ENCODE measurements at places on chromosomes 3 and 15.
A peak's percentile ranks its signal among the peaks of the same experiment; 100 is the strongest.

DNA sequence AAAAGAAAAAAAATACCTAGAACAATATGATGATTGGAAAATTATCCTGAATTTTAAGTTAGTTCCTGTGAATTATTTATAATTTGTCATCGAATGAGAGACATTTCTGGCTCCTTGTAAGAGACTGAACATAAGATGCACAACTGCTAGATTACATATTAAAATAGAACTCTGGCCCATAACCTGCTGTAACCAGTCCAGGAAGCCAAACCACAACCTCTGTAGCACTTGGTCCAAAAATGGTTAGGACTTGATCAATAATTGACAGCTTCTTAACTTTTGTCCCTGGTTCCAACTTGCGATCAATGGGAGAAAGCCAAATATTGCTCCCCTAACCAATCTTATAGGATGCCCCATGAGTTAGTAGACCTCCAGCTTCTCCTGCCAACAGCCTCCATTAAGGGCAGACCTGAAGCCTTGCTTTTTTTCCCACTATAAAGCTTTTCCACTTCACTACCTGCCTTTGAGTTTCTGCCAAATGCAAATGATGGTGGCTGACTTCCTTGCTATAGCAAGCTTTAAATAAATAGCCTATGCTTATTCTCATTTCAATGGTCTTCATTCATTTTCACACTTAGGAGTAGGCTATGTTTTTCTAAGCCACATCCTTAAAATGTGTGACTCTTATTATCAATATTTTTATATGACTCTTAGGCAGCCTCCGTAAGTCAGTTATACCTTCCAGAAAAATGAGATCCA lies 224.0 kb upstream of the ARHGEF26 start:
- no peak for DNase-seq

DNA sequence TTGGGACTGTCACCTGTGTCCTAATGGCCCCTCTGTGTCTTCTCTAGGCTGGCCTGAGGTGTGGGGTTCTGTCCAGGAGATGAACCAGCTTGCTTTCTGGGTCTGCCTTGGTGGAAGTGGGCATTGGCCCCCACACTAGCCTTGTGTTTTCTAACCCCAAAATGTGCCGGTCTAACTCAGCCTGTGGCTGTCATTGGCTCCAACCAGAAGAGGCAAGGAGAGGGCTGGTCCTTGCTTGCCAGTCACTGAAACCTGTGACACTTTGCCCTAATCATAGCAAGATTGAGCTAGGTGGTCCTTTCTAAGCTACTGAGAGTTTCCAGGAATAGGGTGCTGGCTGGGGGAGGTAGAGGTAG lies 2.2 kb downstream of the C15orf39 start:
- no peak for DNase-seq

GRCh38 chr3:175941352-175941751 lies 1082.2 kb downstream of the NAALADL2 start:
- DNase-seq: peak; percentile 5

DNA sequence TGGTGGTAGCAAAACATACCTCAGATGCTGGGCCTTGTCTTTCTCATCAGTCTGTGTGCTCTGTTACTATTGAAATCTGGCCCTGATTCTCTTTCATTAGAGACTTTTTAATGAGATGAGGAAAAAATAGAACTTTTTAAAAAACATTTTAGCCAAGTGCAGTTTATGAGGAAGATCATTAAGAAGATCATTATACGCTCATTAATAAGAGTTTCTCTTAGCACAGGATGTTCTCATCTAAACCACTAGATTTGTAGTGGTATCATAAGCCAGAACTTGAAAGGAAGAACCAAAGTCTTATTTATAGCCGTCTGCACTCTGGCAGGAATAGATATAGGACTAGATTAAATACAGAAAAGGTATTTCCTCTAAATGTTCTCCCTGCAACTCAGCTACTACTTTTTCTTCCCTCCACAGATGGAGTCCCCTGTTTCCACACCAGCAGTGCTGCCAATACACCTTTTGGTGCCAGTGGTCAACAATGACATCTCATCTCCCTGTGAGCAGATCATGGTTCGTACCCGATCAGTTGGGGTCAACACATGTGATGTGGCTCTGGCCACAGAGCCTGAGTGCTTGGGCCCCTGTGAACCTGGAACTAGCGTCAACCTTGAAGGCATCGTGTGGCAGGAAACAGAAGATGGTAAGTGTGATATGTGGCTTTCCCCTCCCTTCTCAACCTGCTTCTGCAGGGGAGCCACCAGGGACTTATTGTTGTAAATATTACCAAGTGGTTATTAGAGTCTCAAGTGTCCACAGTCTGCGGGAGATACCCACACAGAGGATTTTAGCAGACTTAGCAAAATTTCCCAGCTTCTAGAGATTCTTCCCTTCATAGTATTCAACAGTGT lies 152.8 kb downstream of the RBPMS2 start:
- no peak for DNase-seq

DNA sequence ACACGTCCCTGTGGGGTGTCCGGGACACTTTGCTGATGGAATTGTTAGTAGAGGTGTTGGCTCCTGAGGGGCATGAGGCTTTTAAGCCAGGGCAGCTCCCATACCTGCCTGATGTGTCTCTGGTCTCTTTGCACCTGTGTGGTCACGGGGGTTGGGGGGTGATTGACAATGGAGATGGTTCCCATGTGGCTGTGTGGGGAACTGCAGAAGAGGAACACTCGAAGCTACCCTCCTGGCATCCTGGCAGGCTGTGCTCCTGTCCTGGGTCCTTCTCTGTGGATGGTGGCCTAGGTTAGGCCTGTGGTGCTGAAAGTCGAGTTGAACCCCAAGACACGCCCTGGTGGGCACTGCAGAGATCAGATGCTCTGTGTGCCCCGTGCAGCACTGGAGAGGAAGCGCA lies 73.4 kb downstream of the HMCES start:
- DNase-seq: no peak

DNA sequence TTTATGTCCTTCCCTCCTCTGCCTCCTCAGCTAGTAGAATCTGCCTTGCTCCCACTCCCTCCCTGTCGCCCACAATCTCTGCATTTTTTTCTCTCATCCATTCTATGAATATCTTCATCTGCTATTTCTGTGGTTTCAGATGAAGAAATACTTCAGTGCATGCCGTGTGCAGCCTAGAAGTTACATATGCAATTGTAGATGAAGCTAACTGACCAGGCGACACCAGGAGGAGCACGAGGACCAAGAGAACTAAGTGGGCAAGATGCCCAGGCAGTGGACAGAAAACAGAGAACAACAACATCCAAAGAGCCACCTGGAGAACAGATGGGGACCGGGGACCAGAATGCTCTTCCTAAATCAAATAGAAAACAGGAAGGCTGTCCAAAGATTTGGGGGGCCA lies 121.4 kb upstream of the ATP11B start:
- no peak for DNase-seq

GRCh38 chr15:66067687-66068086 lies 185.9 kb downstream of the MEGF11 start:
- DNase-seq: no peak

GRCh38 chr3:177596248-177596815 lies 399.1 kb upstream of the TBL1XR1 start:
- DNase-seq: peak; percentile 64

DNA sequence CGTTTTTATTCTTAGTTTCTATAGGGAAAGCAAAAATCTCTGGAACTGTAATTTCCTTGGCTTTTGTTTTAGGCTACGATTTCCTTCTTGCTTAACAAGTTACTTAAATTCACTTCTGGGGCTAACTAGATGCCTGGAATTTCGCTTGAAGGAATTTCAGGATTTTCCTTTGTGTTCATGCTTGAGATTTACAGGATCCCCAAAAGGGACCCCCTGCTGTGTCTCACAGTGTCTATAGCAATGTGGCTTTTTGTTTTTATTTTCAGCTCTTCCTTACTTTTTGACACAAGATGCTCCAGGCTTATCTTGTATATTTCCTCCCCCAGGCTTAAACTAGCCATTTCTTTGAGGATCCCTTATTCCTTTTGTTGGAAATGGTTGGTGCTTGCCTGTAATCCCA lies 95.5 kb upstream of the DPPA4 start:
- no peak for DNase-seq

- no peak for DNase-seq
Observed at GRCh38 chr3:137217733-137218132, 259.9 kb downstream of the IL20RB start.

DNA sequence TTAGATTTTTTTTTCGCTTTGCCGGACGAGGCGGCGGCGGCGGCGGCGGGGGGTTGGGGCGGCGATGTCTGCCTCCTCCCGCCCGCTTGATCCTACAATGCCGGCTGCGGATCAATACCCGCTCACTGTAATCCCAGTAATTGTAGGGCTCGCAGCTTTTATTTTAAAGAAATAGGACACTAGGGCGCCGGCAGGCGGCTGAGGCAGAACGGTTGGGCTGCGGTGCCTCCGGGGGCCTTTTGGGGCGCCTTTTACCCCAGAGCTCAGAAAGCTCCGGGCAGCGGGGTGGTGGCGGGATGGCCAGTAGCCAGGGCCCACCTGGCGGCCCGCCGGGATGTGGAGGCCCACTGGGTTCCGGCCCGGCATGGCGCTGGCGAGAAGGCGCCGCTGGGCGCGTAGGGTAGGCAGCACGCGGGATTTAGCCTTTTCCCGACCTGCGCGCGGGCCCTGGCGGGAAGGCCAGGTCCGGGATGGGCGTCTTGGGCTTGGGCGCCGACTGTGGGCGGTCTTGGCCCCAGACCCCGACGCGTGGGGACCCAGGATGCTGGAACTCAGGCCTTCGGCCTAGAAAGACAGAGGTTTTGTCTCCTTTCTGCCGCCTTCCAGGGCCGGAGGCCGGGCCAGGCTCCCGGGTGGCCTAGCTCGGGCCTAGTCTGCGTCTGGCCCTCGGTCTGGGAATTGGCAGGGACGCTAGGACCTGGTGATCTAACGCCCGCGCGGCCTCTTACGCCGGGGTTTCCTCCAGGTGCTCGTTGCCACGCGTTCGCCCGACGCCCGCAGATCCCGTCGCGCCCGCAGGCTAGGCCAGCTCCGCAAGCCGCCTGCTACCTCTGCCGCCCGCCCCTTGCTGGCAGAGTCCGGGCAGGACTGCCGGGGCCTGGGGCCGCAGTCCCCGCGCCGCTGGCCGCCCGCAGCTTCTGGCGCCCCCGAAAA lies 15.5 kb upstream of the ONECUT1 start:
- DNase-seq: no peak

- peak; percentile 71 for DNase-seq
Observed at GRCh38 chr15:63157891-63158431, 684 bp upstream of the RPS27L start.

DNA sequence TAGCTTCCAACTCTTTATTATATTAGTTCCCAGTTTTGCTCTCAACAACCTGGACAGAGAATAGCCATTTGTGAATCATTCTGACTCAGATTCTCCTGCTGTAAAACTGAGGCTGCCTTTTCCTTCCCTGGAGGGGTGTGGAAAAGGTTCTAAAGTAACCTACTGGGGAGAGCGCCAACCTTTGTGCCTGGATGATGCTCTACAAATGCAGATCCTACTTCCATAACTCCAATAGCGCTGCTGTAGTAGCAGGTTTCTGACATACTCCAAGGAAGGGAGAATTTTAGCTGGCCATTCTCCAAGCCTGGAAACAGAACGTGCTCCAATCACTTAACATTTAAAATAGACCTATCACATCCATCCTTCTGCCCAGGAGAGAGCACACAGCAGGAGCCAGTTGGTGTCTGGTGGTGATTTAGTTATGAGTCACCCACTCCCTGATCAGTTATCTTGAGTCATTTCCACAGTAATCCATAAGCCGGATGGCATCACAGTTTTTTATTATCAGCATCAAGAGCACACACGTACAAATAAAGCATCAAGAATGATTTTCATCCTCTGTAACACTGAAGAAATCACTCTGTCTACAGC lies 38.3 kb downstream of the MYH15 start:
- peak; percentile 72 for DNase-seq

DNA sequence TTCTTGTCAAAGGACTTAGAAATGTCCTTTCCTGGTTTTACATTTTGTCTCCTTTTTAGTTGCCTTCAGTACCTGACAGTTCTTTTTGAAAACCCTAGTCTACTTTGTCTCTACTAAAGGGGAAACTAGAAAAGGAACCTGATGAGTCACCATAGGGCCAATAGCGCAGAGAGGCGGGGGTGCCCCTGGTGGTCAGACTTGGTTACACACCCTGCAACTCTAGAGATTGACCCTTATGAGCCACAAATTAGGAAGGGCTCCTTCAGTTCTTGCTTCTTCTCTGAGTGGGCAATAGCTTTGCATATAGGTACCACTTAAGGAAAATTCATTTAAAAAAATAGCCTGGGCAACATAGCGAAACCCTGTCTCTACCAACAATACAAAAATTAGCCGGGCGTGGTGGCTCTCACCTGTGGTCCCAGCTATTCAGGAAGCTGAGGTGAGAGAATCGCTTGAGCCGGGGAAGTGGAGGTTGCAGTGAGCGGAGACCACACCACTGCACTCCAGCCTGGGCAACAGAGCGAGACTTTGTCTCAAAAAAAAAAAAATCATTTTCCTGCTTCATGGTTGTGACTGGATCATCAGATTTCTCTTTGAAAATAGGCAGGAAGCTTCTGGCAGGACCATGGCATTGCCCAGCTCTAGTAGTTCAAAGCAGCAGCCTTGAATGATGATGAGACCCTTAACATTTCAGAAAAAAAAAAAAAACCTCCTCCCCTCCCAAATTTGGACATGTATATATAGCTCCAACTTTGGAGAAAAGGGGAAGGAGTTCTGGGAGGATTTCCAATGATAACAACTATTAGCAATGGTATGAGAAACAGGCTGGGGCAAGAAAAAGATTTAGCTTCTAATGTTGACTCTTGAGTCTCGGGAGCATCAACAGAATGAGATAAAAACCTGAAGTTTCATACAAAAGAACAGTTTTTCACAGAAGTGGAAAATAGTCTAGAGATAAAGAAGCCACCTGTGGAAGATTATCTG lies 45.2 kb upstream of the RASA2 start:
- DNase-seq: peak; percentile 52

All from kidney glomerular epithelial cell (primary cell).